Natural killer cell treated with Interleukin-12 subunit alpha and Interleukin-12 subunit beta and Interleukin-15 and Interleukin-18, amount 100 ng/mL, for 72 hours (primary cell): ENCODE measurements at places on chromosomes 4 and X.

- H3K4me3 ChIP-seq, result no peak overlapping the region
- no peaks in the 10 kb centered on the region for H3K4me1 ChIP-seq
- H3K27me3 ChIP-seq, result no peaks in the 10 kb centered on the region
- no peak for DNase-seq
- H3K27ac ChIP-seq, result no peak overlapping the region
Measured at GRCh38 chr4:165096776-165097175, 15.9 kb downstream of the TMEM192 start.

GRCh38 chr4:126799971-126800574 is 832.7 kb upstream of the INTU start:
- H3K4me3 ChIP-seq, result no peak overlapping the region
- DNase-seq, result no peak
- H3K36me3 ChIP-seq, result no peaks in the 10 kb centered on the region
- no peak overlapping the region for H3K27ac ChIP-seq
- no peaks in the 10 kb centered on the region for H3K4me1 ChIP-seq

GRCh38 chr4:66204534-66205247 is 534.4 kb upstream of the EPHA5 start:
- H3K27ac ChIP-seq, result no peak overlapping the region
- no peaks in the 10 kb centered on the region for H3K36me3 ChIP-seq
- no peak overlapping the region for H3K4me3 ChIP-seq
- no peak for DNase-seq

- no peaks in the 10 kb centered on the region for H3K27me3 ChIP-seq
- DNase-seq, result no peak
- H3K4me3 ChIP-seq, result no peak overlapping the region
- H3K36me3 ChIP-seq, result peaks cover 5% of the 10 kb centered on the region
- H3K27ac ChIP-seq, result no peak overlapping the region
Measured at GRCh38 chr4:149886786-149887490, 71.3 kb upstream of the IQCM start.
